Upper lobe of right lung (tissue), 1 donor: ENCODE measurements at places on chromosomes 11 and 22. TPM values are rescaled to one million over a fixed set of nuclear protein-coding genes. Genes with fewer than 3 reads are reported as not detected.

Gene P2RX3
- not detected for total RNA-seq

Gene CSNK2A3
- total RNA-seq, result 3.9 TPM

Gene ETS1
- total RNA-seq, result 121 TPM

Gene PKNOX2
- total RNA-seq, result 17.8 TPM

DNA sequence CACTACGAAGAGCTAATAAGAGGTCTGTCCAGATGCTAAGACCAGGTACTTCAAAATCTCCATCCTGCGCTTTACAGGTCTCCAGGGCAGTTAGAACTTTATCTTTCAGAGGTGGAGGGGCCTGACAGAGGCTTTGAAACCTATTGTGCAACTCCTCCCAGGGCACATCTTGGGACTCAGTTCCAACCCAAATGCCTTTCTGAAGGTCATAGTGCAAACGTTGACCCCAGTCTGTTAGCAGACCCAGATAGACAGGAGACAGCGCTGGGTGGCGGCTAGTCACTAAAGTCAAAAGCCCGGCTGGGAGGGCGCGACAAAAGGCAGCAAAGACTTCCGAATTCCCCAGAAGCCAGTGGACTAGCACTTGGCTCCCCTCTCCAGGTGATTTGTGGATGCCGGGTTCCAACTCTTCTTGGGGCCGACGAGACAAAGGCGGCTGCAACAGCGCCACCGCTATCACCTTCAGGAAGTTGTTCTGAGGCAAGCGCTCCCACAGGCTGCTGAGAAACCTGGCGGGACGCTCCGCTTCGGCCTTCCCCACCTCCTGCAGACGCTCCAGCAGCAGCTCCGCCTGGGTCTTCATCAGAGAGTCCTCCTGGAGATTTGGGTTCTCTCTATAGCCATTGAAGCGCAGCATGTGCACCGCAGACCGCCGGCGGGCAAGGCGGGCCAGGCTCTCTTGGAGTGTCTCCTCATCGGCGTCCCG, 728 bp downstream of the FANCF start:
- peak overlapping the region; percentile 78 for H3K4me3 ChIP-seq
- DNase-seq, result peak; percentile 84
- H3K36me3 ChIP-seq, result peaks cover 3% of the 10 kb centered on the region

GRCh38 chr11:80724366-80724765, 1283.5 kb upstream of the TENM4 start:
- no peaks in the 10 kb centered on the region for H3K4me1 ChIP-seq
- H3K27me3 ChIP-seq, result no peaks in the 10 kb centered on the region
- no peaks in the 10 kb centered on the region for H3K36me3 ChIP-seq

DNA sequence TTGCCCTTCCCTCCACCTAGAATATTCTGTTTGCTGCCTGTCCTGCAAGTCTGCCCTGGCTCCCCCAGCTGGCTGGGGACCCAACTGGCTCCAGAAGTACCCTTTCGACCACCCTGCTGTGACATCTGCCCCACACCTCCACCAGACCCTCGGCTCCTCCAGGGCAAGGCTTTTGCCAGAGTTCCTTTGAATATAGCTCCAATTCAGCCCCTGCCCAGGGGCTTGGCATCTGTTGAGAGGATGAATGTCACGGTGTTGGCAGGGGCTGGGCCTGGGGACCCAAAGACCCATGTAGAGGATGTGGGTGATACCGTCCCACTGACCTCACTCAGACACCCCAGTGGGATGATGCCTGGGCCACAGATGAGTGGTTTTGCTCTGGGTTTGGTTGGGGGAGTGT, 4.0 kb downstream of the NLRP6 start:
- peaks cover 83% of the 10 kb centered on the region for H3K27me3 ChIP-seq
- DNase-seq, result no peak
- no peaks in the 10 kb centered on the region for H3K36me3 ChIP-seq
- H3K4me3 ChIP-seq, result no peak overlapping the region
- no peak overlapping the region for H3K27ac ChIP-seq

DNA sequence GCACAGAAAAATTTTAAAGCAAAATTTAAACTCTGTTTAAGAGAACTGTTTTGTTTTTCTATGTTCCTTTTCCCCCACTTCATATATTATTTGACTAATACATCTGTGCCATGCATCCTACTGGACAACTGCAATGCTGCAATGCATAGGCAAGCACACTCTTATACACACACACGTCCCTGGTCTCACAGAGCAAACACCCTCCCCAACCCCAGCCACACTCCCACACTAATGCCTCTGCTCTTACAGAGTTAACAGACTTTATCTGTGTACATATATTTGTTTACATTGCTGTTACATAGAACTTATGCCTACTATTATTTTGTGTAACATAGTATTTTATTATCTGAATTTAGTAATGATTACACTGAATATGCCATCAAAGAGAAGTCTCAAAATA, 25.5 kb upstream of the CTSC start:
- no peaks in the 10 kb centered on the region for H3K27me3 ChIP-seq
- H3K4me1 ChIP-seq, result peaks cover 5% of the 10 kb centered on the region
- H3K27ac ChIP-seq, result no peak overlapping the region
- no peak overlapping the region for H3K4me3 ChIP-seq
- no peaks in the 10 kb centered on the region for H3K36me3 ChIP-seq

GRCh38 chr11:17452668-17453067, 24.0 kb downstream of the ABCC8 start:
- H3K36me3 ChIP-seq, result no peaks in the 10 kb centered on the region
- H3K4me3 ChIP-seq, result no peak overlapping the region
- H3K4me1 ChIP-seq, result no peaks in the 10 kb centered on the region
- H3K27ac ChIP-seq, result no peak overlapping the region

GRCh38 chr11:128190312-128190711, 397.0 kb downstream of the ETS1 start:
- H3K4me3 ChIP-seq, result no peak overlapping the region
- no peak for DNase-seq
- no peaks in the 10 kb centered on the region for H3K27me3 ChIP-seq
- no peaks in the 10 kb centered on the region for H3K36me3 ChIP-seq
- H3K27ac ChIP-seq, result no peak overlapping the region
- peaks cover 23% of the 10 kb centered on the region for H3K4me1 ChIP-seq

DNA sequence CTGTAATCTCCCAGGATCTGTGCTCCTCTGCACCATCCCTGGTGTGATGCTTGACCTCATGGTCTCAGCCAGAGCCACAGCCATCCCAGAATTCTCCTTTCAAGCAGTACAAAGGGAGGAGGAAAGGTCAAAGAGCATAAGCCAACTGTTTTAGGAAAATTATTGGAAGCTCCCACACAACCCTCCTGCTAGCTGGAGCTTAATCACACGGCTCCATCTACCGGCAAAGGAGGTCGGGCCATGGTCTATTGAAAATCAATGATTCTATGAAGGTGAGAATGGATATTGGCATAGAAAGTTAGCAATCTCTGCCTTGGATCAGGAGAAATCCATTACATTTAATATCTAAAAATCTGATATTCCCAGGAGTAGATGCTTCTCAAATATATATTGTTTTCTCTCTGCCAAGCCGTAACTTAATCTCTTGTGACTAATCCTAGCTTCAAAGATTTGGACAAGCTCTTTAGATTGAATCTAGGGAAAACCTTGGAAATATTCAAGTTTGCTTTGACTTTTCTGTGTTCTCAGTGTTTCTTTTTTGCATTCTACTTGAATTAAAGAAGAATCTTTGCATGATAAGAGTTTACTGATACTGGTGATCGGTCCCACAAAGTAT, 259.6 kb downstream of the NTM start:
- no peaks in the 10 kb centered on the region for H3K36me3 ChIP-seq
- H3K4me3 ChIP-seq, result no peak overlapping the region
- DNase-seq, result no peak
- H3K4me1 ChIP-seq, result no peaks in the 10 kb centered on the region
- H3K27me3 ChIP-seq, result no peaks in the 10 kb centered on the region

GRCh38 chr11:121067026-121067425, 34.0 kb upstream of the TECTA start:
- peaks cover 2% of the 10 kb centered on the region for H3K4me1 ChIP-seq
- H3K36me3 ChIP-seq, result peaks cover 52% of the 10 kb centered on the region
- no peak overlapping the region for H3K27ac ChIP-seq
- DNase-seq, result no peak

GRCh38 chr11:1180947-1181391, 23.2 kb downstream of the MUC5AC start:
- no peaks in the 10 kb centered on the region for H3K36me3 ChIP-seq
- H3K4me3 ChIP-seq, result no peak overlapping the region
- peaks cover 9% of the 10 kb centered on the region for H3K27me3 ChIP-seq
- no peak overlapping the region for H3K27ac ChIP-seq
- no peak for DNase-seq

DNA sequence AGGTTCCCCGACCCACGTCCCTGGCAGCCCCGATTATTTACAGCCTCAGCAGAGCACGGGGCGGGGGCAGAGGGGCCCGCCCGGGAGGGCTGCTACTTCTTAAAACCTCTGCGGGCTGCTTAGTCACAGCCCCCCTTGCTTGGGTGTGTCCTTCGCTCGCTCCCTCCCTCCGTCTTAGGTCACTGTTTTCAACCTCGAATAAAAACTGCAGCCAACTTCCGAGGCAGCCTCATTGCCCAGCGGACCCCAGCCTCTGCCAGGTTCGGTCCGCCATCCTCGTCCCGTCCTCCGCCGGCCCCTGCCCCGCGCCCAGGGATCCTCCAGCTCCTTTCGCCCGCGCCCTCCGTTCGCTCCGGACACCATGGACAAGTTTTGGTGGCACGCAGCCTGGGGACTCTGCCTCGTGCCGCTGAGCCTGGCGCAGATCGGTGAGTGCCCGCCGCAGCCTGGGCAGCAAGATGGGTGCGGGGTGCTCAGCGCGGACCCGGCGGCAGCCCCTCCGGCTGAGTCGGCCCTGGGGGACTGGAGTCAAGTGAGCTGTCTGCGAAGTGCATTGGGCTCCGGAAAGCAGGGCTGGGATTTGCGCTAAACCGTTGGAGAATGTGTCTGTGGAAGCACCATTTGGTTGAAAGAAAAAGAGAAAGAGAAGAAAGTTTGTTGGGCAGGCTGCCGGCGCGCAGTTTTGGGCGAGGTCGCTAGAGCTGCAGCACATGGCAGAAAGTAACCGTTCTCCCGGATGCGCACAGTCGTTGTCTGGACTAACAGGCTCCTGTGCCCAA, at the start of gene CD44:
Gene CD44, plus strand, starts transcription at position 229 of the 779 bp plus-strand sequence. Its CDS starts 133 bp downstream, at position 362.
- H3K4me1 ChIP-seq, result peaks cover 33% of the 10 kb centered on the region
- peak within 1 kb of the TSS; percentile 74 for H3K4me3 ChIP-seq
- H3K27ac ChIP-seq, result peak within 1 kb of the TSS; percentile 93
- no peaks in the 10 kb centered on the region for H3K27me3 ChIP-seq
- DNase-seq, result peak; percentile 84
